ENCODE measurements at places on chromosomes 16 and 17.

DNA sequence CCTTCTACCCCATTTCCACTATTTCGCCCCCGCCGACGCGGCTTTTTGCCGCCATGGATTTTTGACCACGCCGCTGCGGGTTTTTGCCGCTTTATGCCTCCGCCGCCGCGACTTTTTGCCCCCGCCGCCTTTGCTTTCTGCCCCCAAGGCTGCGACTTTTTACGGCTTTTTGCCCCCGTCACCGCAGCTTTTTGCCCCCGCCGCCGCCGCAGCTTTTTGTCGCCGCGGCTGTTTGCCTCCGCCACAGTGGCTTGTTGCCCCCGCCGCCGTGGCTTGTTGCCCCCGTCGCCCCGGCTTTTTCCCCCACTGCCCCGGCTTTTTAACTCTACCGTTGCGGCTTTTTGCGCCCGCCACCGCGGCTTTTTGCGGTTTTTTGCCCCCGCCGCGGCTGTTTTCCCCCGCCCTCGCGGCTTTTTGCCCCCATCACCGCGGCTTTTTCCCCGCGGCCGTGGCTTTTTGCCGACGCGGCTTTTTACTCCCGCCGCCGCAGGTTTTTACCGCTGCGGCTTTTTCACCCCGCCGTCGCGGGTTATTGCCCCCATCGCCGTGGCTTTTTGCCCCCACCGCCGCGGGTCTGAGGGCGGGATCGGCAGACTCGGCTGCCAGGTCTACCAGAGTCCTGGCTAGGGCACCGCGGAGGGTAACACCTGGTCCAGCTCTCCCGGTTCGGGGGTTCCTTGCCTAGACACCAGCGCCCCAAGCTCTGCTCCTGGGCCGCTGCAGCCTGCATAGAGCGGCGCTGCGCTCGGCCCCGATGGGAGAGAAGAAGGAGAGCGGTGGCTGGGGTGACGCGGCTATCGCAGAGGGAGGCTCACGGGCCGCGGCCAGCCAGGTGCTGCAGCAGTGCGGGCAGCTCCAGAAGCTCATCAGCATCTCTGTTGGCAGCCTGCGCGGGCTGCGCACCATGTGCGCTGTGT lies 562.7 kb upstream of the WSB1 start:
- no peak for DNase-seq

GRCh38 chr17:83007504-83008185 lies 71.8 kb upstream of the METRNL start:
- DNase-seq, result no peak

DNA sequence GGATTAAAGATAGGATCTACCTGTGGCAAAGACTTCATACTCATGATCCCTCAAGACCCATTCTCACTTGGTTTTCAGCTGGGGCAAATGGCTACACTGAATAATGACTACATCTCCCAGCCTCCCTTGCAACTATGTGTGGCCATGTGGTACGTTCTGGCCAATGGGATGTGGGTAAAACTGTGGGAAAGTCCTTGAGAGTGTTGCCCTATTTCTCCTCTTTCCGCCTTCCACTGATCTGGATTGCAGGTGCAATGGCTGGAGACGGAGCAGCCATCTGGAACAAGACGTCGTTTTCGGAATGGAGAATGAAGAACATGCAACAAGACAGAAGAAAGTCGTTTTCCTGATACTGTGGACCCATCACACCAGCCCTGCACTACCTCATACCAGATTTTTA lies 48.5 kb downstream of the HAPSTR1 start:
- DNase-seq, result no peak

- DNase-seq, result no peak
Measured at GRCh38 chr16:7268182-7268581, 64.5 kb upstream of the RBFOX1 start.

- DNase-seq, result no peak
Measured at GRCh38 chr17:75012096-75012345, 449 bp upstream of the MRPL58 start.

- no peak for DNase-seq
Measured at GRCh38 chr17:9151091-9151490, 129.8 kb downstream of the NTN1 start.

DNA sequence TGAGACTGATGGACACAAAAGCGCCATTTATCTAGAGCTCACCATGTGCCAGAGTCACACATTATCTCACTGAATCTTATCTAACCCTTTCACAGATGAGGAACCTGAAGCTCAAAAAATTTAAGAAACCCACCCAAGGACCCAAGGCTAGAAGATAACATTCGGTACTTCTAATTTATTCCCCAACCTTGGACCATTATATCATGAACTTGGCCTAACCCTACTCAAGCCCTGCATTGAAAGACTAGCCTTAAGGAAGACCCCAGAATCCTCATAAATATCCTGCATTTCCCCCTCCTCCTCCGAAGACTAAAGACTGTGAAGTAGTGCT lies 548 bp upstream of the DYNC1LI2 start:
- no peak for DNase-seq

DNA sequence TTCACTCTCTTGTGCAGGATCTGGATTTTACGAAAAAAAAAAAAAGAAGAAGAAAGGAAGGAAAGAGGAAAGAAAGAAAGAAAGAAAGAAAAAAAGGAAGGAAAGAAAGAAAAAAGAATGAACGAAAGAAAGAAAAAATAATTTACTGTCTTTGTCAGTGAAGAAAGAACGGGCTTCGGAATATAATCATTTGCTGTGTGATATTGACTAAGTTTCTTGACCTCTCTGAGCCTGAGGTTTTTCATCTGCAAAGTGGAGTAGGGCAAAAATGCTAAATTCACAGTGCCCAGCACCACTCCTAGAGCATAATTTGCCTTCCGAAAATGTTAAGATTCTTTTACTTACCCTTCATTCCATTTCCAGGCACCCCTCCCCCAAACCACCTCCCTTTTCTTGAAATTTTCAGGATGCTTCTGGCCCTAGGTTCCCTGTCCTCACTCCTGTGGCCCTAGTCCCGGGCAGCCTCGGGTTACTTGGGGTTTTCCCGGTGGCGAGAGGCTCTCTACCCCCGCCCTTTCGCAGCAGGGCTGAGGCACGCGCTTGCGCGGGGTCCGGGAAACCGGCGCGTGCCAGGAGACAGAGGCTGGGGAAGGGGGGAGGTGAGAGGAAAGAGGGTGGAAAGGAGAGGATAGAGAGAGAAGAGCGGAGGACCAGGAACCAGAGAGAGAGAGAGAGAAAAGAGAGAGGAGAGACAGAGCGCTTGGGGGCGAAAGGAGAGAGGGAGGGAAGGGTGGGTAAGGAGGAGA lies at the start of gene CNTNAP1:
Gene CNTNAP1, plus strand, starts transcription at position 556 of the 746 bp plus-strand sequence. CDS start 299 bp downstream, outside the sequence.
- DNase-seq, result no peak

DNA sequence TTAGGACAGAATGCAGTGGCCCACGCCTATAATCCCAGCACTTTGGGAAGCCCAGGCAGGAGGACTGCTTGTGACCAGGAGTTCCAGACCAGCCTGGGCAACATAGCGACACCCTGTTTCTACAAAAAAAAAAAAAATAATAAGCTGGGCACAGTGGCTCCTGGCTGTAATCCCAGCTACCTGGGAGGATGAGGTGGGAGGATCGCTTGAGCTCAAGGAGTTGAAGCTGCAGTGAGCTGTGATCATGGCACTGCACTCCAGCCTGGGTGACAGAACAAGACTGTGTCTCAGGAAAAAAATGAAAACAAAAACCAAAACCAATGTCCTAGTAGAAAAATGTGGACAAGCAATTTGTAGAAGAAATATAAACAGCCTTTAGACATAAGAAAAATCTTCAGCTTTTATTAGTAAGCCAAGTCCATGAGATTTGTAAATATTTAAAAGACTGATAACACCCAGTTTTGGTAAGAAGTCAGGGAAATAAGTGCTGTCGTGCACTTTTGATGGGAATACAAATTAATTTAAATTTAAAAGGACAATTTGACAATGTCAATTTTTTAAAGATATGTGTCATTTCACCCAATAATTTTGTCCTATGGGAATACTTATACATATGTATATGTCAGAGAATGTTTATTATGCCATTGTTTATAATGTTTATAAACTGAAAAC lies 11.1 kb downstream of the SCPEP1 start:
- no peak for DNase-seq
